Fibroblast of the aortic adventitia (primary cell): ENCODE measurements at places on chromosomes 12 and 14. TPM values are rescaled to one million over a fixed set of nuclear protein-coding genes. Genes with fewer than 3 reads are reported as not detected.

The LHX5 gene
- not detected in 2 replicates for total RNA-seq

The PRPH gene
- 0.18 and 0.33 TPM in 2 replicates for total RNA-seq

The WSCD2 gene
- not detected in 2 replicates for total RNA-seq

GRCh38 chr12:29796823-29797263, 13.1 kb upstream of the TMTC1 start:
- peak; percentile 94 for DNase-seq

- no peak for DNase-seq
Observed at GRCh38 chr14:73287071-73287470, 49.8 kb downstream of the PAPLN start.

DNA sequence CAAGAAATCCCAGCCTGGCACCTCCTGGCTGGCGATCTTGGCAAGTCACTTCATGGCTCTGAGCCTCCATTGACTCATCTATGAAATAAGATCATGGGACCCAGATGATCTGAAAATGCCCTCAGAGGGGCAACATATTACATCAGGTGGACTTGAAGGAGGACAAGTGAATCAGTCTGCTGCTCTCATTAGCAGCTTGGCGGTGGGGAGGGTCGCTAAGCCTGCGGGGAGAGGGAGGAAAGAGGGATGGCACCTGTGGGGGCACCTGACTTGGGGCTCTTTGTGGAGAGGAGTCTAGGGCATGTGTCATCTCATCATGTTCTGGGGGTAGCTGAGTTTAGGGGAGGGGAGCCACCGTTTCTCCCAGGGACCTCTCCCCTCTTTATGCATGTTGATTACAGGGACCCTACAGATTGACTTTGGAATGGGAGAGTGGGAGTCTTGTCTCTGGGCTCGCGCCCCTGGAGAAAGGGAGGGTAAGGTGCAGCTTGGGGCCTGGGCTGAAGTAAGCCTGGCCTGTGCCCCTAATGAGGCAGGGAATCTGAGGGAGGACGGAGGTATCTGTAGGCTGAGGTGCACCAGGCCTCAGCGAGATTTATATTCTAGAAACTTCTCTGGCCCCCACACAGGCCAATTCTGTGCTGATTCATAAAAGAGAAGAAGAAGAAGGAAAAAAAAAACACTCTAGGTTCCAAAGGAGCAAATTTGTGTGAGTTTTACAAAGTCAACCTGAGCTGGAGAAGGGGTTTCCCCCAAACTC, 29.3 kb upstream of the BATF start:
- no peak for DNase-seq

- DNase-seq: no peak
Observed at GRCh38 chr14:37851054-37851453, 255.6 kb downstream of the TTC6 start.

- no peak for DNase-seq
Observed at GRCh38 chr14:38079268-38079667, 128.4 kb upstream of the SSTR1 start.

GRCh38 chr12:27523305-27523641, 733 bp upstream of the PPFIBP1 start:
- DNase-seq: no peak

DNA sequence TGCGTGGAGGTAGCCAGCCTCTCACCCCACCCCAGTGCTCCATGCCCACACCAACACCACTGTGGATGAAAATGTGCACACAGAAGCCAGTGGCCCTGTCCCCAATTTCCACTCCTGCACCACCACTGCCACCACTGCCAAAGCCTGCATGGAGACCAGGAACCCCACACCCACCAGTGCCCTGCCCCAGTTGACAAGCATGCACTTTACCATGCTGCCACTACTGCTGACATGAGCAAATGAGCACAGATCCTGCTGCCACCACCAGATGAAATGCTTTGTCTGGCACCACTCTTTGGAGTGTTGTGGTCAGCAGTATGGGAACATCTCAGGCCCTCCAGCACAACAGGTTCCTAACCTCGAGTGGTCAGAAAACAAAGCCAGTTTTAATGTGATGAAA, 104.1 kb downstream of the ATXN7L3B start:
- no peak for DNase-seq

DNA sequence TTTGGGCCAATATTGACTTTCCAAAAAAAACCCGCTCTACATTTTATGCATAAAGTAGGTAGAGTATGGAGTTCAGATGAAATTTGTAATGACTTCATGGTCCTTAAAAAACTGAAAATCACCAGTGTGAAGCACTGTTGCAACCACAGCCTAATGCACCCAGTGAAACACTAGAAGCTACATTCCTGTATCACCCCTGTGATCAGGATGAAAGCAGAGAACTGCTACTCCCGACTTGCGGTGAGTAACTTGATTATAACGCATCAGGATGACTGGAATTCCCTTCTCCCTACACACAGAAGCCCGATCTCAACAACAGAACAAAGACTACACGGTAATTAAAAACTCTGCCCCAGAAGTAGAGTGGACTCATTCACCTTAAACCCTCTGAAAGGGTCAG, 33.8 kb downstream of the SPTB start:
- no peak for DNase-seq

DNA sequence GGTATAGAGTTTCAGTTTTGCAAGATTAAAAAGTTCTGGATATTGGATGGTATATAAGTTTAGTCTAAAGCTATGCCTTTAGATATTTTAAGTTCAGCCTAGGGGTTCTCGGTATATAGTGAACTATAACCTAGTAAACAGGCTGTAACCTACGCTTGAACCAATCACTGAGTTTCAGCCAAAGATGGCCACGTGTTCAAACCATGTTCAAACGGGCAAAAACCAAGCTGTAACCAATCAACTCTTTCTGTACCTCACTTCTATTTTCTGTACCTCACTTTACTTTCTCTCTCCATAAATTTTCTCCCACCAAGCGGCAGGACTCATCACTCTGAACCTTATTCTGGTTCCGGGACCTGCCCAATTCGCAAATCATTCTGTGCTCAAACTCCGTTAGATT, 1.4 kb downstream of the TMBIM4 start:
- no peak for DNase-seq
